T-helper 9 cell (primary cell): ENCODE measurements at places on chromosomes 12 and 14.

- DNase-seq, result no peak
These were observed 7.5 kb upstream of the LRRC9 start for GRCh38 chr14:59912443-59912842.

DNA sequence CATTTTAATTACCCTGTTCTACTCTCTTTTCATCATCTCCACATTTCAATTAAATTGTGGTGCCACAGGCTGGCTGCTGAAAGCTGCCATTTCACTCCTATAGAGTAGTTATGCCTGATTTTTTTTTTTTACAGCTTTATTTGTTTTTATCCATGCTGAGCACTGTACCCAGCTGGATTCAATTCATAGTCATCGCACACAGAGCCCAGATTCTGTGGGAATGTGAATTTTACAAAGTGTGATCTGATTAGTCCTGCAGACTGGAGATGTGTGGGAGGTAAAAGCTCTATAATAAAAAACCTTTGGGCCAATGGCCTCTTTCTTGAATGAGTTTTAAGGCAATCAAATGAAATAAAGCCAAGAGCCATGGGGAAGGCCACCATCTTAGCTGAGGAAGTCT is 190.2 kb downstream of the ANO4 start:
- no peak for DNase-seq

- DNase-seq, result no peak
These were observed 68.2 kb downstream of the SLC15A4 start for GRCh38 chr12:128755566-128755965.

DNA sequence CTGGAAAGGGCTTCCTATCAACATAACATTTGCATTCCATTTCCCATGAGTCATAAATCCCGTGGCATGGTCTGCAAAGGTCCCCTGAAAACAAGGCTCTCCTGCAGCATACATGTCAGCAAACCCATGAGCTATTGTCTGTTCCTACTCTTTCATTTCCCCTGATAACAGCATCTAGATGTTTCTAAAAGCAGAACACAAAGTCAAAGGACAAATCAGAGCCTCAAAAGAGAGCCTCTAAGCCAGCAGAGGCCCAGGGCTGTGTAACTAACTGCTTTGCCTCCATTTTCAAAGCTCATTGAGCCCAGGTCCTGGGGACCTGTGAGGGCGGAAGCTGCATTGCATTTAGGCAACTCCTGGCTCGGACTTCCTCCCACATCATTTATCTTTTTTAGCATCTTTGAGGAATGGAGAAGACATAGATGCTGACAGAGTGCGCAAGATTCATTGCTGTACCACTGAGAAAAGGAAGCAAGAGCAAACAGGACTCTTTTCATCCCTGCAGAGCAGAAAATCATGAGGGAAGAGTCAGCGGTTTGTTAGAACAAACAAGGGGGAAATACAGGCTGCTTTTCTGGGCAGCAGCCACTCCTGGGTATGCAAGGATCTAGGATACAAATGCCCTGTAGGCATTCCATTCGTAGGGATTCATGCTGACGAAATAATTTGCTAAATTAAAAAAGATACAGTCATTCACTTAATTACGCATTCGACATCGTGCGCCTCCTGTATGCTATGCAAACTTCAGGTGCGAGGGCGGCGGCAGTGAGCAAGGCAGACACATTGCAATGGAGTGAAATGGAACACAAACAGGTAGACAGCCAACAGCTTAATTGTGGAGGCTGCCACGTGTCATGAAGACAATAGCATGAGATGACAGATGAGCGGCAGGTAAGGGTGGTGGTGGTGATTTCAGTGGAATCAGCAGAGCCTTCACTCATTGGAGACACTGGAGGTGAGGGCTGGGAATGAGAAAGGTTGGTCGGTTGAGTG is 131.0 kb downstream of the TMEM132D start:
- no peak for DNase-seq

- no peak for DNase-seq
These were observed 903 bp downstream of the PARPBP start for GRCh38 chr12:102120886-102121285.

- DNase-seq, result no peak
These were observed 12.6 kb downstream of the RXYLT1 start for GRCh38 chr12:63792338-63792737.

- no peak for DNase-seq
These were observed 6.8 kb upstream of the SIVA1 start for GRCh38 chr14:104746071-104746545.

DNA sequence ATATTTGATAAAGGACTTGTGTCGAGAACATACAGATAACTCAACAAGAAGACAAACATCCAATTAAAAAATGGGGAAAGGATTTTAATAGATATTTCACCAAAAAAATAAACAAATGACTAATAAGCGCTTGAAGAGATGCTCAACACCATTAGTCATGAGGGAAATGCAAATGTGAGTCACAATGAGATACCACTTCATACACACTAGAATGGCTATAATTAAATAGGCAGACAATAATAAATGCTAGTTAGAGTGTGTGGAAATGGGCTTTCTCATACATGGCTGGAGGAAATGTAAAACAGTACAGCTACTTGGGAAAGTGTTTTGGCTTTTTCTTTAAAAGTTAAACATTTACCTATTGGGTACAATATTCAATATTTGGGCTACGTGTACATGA is 34.8 kb downstream of the DLK1 start:
- no peak for DNase-seq

GRCh38 chr14:44448951-44449358 is 58.1 kb downstream of the FSCB start:
- DNase-seq, result no peak

- no peak for DNase-seq
These were observed 102.7 kb downstream of the CMKLR1 start for GRCh38 chr12:108236366-108236765.

GRCh38 chr12:99619389-99620158 is 28.0 kb upstream of the GARIN6 start:
- no peak for DNase-seq

DNA sequence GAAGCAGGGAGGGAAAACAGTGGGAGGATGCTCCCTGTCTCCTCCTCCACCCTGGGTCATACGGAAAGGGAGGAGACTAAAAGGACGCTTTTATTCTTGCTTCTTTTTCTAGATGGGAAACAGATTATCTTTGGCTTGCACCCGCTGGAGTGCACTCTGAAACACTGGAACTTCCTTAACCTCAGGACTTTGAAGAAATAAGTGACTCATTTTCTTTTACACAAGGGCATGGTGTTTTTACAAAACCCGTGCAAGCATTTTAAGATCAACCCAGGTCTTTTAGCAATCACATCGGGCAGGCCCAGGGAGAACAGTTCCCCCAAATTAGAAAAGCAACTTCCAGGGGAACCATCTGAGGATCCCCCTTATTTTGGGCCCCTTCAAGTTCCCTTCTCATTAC is 80.9 kb upstream of the TSPAN11 start:
- DNase-seq, result no peak

DNA sequence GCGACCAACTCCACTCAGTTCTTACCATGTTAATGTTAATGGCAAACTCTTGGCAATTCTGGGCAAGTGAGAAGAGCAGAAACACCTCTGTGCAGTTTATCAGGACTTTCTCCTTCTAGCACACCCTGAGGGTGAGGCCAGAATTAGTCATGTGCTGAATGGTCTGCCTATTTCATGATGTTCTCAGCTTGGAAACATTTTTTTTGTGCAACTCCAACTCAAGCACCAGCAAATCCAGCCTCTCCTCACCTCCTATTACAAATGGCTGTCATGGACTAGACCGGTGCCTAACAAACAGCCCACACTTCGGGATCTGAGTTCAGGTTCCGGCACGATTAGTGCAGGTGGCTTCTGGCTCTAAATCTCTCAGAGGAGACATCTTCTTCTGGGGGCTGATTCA is 246.0 kb downstream of the ZFP36L1 start:
- no peak for DNase-seq

GRCh38 chr12:122137229-122137628 is 36.8 kb downstream of the IL31 start:
- DNase-seq, result no peak

DNA sequence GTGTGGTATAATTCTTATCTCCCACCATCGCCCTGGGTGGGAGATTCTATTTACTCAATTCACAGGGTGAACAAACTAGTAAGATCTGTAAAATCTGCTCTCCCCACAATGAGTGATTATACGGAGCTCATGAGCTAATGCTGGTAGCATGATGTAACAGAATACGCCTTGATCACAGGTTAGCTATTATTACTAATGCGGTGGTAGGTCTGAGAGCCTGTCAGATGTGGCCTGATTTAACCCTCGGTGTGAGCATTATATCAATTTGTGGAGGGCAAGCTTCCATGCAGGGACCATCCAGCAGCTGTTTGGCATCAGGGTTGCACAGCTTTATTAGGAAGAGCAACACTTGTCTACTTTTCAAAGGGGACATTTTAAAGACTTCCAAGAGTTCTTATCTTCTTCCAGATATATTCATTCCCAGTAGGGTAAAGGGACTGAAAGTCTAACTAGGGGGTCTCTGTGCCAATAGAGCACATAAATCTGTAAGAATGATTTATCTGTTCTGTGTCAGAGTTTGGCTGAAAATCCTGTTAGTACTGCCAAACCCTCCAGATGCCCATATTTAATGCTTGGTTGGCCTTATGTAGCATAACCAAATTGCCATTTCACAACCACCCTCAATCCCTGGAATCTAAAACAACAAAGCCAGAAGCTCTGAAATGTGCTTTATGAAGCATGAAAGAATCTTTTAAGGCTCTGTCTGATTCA is 18.7 kb downstream of the TSHR start:
- DNase-seq, result no peak
